HS-27A (cell line): ENCODE measurements at places on chromosomes 5 and 9.

GRCh38 chr5:89728750-89729149 lies 680.8 kb downstream of the CETN3 start:
- DNase-seq = no peak

DNA sequence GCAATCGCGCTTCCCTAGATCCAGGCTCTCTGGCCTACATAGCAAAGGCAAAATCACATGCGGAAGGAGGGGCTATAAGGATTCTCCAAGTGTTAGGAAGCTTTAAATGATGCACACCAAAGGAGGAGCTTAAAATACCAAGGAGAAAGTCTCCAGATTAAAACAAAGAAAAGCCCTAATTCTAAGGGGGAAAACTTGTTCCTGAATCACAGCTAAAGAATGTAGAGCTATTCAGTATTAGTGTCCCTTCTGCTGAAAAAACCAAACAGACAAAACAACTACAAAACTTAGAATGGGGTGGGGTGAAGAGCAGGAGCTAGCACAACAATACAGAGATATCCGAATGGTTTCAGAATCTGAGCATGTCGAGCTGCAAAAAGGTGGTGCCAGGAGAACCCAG lies 213.7 kb downstream of the DCP2 start:
- DNase-seq = no peak

DNA sequence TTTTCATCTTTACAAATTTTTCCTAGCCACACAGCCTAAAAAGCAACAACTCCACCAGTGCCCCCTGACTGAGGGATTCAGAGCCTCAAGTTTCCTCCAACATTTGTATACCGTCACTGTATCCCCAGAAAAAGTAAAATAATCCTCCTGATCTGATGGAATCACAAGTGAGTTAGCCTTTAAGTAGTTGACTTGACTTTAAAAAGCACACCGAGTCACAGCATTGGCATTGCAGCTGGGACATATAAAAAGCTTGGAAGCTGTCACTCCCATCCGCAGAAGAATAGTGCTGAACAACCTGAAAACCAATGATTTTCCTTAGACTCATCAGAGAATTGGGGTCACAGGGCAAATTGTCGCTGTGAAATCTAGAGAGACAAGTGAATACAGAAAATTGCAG lies 41.6 kb upstream of the FBN2 start:
- DNase-seq = no peak

DNA sequence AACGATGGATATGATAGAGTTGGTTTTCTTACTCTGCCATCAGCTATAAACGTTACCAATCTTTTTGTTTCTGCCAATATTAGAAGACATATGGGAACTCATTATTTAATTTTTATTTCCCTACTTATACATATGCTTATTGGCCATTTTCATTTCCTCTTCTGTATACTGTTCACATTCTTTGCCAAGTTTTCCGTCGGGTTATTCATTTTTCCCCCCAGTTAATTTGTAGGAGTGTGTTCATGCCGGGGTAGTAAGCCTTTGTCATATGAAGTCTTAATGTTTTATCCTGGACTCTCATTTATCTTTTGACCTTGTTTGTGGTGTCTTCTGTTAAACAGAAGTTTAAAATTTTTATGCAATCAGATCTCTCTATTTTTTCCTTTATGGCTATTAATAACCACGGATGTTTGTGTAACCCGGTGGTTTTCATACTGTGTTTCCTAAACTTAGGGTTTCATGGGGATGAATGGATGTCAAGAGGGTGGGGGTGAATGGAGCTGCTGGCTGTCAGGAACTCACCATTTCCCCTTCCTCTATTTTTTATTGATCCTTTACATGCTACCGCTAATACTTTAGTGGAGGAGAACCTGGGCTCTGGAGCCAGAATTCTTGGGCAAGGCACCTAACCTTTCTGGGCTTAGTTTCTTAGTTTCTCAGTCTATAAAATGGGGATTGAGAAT lies 42.5 kb upstream of the PPARGC1B start:
- no peak for DNase-seq

DNA sequence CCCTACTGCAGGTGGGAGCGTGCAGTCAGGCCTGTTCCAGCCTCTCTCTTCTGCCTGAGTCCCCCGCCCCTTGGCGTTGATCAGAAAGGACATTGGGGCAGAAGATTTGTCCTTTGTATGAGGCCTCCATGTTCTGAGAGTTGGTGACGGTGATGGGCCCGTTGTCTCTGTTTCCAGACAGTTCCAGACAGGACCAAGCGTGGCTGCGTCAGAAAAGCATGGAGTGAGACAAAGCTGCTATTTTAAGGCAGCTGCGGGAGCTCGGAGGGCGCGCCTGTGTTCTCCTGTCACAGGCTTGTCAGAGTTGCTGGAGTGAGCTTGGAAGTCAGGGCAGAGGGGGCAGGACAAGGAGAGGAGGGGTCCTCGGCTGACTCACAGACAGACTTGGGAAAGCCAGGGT lies 32.1 kb upstream of the SH3PXD2B start:
- DNase-seq = no peak

DNA sequence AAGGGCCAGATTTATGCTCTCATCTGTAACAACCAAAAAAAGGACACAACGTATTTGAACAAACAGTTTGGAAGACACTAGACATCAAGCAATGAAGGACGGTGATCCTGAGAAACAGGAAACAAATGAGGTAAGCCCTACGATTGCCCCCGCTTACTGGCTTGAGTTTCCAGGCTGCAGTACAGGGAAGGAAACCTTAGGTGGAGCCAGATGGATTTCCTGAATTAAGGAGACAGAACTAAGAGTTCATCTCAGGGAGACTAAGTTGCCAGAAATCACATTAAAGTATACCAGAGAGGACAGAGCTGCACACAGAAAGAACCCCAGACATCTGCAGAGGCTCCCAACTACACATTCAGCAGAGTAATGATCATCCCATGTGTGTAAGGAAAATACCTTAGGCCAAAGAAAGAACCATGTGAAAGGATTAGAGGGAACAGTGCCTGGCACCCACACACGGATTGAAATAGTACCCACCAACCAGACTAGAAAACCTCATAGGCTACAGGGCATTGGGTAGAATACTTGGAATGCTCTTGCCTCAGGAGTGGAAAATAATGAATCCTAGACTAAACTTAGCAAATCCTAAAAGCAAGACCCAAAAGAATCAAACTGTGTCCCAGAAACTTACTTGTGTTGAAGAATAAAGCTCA lies 99.3 kb upstream of the NIPBL start:
- DNase-seq = no peak

- DNase-seq = no peak
These were observed 131.9 kb downstream of the DCP2 start for GRCh38 chr5:113108485-113108884.

DNA sequence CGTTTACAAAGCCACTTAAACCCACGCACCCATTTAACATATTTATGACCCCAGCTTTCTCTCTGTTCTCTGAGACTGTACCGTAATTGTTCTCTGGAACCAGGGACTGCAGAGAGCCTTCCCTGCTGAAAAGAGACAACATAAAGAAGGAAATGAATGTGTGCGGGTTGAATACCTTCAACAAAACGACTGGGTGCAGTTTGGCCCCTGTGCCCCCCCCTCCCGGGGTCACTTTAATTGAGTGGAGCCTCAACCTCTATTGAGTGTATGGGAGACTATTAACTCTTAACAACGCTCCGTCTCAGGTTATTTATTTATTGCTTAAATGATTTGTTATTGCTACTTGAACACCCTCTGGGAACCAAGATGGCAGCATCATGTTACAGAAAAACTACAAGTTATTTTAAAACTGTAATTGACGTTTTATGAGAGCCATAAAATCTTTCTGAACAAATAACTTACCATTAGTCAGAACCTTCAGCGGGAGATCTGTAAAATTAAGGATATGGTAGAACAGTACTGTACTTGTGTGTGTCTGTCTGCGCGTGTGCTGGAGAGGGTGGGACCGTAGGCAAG lies 70.6 kb downstream of the GAS1 start:
- DNase-seq = no peak

GRCh38 chr9:93674580-93675335 lies 98.4 kb downstream of the PHF2 start:
- DNase-seq = no peak

- DNase-seq = no peak
These were observed 5.9 kb upstream of the C9orf40 start for GRCh38 chr9:74958587-74958986.

- no peak for DNase-seq
These were observed 153.5 kb downstream of the TTLL11 start for GRCh38 chr9:121939643-121940042.

DNA sequence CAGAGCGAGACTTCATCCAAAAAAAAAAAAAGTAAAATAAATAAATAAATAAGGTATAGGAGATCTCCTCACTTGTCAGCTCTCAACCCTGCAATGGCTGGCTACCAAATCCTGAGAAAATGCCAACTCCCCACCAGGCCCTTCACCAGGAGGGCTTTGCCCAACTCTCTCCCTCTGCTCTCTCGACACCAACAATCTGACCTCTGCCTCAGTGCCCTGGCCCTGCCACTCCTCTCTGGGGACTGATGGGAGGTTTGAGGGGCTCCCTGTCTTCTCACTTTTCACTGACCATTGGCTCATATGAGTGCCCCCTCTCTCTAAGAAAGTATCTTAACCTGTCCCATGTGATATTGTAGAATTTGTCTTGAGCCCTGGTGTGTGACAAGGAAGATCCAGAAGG lies 52.6 kb upstream of the SH3PXD2B start:
- no peak for DNase-seq

DNA sequence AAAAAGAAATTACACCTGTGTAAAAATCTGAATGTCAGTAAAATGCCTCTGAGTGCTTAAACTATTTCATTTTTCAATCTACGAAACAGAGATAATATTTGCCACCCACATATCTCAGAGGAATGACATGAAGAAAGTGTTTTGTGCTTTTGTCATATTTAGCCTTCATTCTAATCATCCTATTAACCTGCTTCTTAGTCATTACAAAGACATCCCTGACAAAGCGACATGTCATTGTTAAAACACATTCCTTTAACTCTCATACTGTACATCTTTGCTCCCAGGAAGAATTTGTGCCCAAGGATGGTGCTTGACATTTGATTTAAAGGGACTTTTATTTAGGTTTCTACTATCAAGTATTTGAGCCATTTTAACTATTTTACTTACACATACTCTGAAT lies 275.9 kb downstream of the DMRTA1 start:
- DNase-seq = no peak

DNA sequence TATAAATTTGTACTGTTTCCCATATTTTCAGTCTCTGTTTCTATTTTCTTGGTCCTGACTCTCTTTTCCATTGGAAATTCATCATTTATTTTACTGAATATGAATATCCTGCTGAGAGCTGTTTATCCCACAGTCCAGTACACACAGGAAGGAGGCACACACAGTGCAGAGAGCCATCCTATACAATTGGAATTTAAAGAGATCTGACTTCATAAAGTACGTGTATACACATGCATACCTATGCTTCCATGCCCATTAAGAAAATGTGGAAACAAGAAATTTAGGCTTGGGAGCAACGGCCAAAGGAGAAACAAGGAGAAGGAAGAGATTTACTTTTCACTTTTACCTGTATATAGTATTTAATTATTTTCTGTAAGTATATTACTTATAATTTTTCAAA lies 99.2 kb downstream of the NFIB start:
- DNase-seq = no peak

- DNase-seq = no peak
These were observed 8.6 kb downstream of the DAP start for GRCh38 chr5:10752451-10752850.

DNA sequence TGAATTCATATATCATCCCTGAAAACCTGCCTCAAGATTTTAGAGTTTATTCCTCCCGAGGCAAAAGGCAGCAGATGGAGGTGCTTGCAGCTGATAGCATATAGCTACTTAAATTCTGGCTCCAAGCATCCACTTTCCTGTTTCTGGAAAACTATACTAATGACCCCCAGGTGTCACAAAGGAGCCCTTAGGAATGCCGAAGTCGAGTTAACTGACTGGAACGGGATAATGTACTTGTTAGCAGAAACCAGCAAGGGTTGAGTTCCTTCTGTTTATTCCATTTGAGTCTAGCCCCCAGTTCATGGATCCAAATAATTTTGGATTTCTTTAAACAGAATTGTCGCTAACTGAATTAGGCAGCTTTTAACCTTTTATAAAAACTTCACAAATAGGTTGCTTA lies 44.5 kb downstream of the PTTG1 start:
- DNase-seq = no peak

- no peak for DNase-seq
These were observed 253.3 kb downstream of the EDIL3 start for GRCh38 chr5:84131372-84131771.

DNA sequence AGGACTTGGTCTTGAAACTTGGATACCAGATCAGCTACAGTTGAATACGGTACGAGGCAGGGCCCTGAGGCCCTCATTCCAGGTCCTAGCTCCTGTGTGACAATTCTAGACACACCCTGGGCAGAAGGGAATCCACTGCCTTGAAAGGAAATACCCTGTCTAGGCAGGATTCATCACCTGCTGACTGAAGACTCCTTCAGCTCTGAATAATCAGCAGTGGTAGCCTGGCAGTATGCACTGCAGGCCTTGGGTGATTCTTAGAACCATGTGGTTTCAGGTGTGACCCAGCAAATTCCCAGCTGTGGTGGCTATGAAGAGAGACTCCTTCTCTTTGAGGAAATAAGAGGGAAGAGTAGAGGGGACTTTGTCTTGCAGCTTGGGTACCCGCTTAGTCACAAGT lies 17.2 kb upstream of the EFNA5 start:
- DNase-seq = no peak

DNA sequence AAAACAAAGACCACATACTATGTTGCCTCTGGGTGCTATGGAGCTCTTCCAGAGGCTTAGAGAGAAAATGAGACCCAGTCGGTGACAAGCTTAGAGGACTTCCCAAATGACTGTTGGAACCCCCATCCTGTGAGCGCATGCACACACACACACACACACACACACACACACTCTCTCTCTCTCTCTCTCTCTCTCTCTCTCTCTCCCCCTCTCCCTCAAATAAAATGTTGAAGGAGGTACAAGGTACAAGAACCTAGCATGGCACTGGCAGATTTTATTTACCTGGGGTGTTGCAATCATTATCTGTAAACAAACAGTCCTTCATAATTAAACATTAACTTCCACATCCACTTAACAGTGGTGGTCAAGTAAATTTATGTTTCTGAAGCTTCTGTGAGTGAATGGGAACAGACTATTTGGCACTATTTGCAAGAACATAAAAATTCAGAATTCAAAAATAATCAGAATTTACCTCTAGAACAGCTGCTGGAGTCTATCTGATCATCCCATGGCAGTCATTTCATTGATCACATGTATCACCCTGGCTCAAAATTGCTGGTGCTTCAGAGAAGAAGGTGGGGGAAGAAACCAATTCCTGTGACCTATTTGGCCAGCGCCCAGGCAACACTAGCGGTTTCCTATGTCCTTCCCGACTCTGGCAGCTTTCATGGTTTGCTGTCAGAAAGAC lies 24.9 kb downstream of the TRPM3 start:
- no peak for DNase-seq

GRCh38 chr5:59555596-59555995 lies 337.9 kb downstream of the PDE4D start:
- DNase-seq = no peak

- no peak for DNase-seq
These were observed 19.2 kb downstream of the COL27A1 start for GRCh38 chr9:114174557-114174875.

DNA sequence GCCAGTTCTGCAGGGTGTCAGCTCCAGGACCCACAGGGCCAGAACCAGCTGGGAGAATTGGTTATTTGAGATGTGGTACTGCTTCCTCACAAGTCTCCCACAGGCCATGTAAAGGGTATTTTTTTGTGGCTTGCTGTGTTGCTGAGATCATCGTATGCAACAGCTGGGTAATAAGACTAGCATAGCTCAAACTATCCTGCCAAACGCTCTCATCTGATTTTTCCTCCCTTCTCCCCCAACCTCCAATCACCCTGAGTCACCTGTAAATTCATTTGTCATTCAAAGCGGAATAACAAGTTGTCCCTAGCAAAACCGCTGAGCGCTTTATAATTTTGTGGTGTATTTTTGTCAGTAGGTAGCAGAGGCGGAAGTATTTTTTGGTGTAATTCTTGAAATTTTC lies 63.2 kb downstream of the NSG2 start:
- no peak for DNase-seq
